Activated CD4-positive, alpha-beta T cell treated with anti-CD3 and anti-CD28 coated beads for 4 hours (primary cell): ENCODE measurements at places on chromosomes 13 and 19.

GRCh38 chr13:100211016-100211710 is 122.3 kb downstream of the PCCA start:
- DNase-seq: no peak

GRCh38 chr19:406135-406781 is 2.7 kb downstream of the C2CD4C start:
- DNase-seq: no peak

DNA sequence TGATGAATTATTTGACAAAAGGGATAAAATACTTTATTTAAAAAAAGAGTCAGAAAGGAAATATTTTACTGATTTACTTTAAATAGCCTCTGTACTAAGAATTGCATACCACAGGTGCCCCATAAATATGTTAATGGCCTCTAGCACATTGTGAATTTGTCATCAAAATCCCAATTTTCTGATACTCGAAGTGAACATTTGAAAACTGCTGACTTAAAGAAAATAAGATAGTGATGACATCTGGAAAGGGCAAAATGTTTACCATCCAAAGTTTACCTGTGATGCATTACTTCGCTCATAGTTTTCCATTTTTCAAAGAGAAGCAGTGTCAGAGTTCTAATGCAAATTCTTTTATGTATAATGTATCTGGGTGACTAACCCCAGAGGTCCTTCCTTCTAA is 455.4 kb downstream of the KLF5 start:
- DNase-seq: no peak

- DNase-seq: no peak
Observed at GRCh38 chr13:113404723-113405471, 41.0 kb upstream of the GRTP1 start.

- no peak for DNase-seq
Observed at GRCh38 chr19:1745589-1746031, 7.7 kb upstream of the ONECUT3 start.

DNA sequence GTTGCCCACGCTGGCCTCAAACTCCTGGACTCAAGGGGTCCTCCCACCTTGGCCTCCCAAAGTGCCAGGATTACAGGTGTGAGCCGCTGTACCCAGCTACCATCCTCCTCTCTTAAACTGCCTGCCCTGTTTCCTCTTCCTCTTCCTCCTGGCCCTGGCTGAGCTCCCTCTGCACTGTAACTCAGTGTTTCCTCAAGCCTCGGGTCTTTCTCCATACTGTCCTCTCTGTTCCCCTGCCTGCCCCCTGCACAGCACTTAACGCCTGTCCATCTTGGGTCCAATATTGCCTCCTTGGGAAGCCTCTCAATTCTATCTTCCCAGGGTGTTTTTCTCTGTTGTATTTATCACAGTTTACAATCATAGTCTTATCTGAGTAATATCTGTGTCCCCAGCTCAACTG is 6.1 kb downstream of the LIPE start:
- no peak for DNase-seq

GRCh38 chr19:14700711-14701375 is 11.0 kb downstream of the ZNF333 start:
- no peak for DNase-seq

DNA sequence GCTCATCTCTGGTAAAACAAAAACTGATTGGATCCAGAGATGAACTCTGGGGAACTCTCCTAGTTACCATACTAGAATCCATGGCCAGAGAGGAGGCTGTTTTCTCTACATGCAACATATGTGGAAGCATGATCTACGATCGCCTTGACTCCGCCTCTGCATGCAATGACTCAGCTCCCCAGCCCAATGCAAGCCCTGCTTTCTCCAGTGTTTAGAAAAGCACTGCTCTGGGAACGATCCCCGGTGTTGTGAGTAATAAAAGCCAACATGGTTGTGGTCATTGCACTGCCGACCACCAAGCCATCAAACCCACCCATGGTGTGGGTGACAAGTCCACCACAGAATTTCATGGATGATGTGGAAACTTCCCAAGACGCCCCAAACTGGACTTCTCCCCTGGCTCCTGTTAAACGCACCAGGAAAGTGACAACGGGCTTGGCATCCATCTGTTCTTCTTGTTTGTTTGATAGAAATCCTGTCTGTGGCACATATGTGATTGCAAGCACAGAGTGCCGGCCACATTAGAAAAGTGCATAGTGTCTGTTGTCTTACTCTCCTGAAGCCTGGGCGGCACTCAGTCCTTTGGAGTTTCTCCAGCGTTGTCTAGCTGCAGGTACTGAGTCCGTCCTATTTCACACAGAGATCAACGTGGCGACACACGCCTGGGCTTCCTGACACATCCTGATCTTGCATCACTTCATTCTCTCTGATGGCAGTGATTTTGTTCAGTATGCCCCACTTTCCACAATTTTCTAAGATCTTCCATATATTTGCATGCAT is 36.4 kb upstream of the VSTM2B start:
- DNase-seq: no peak
